ENCODE measurements at places on chromosomes 16 and 17. TPM values are rescaled to one million over a fixed set of nuclear protein-coding genes. Genes with fewer than 3 reads are reported as not detected.

Gene SLX4
- total RNA-seq, result 14.5 TPM

Gene MAPT
- 0.63 TPM for total RNA-seq

Gene ENO3
- total RNA-seq, result 27.4 TPM

Gene OSGIN1
- 2.5 TPM for total RNA-seq

Gene DOK4
- total RNA-seq, result 6.4 TPM

Gene EVPLL
- not detected for total RNA-seq

Gene TBC1D3
- total RNA-seq, result not detected

Gene SLC5A10
- total RNA-seq, result not detected

Gene NTN1
- total RNA-seq, result 0.63 TPM

Gene SLC2A4
- total RNA-seq, result not detected

Gene MILR1
- total RNA-seq, result not detected

Gene KRTAP4-3
- not detected for total RNA-seq

Gene CACNG3
- total RNA-seq, result not detected

Gene HS3ST6
- not detected for total RNA-seq
